Hair follicular keratinocyte (primary cell): ENCODE measurements at places on chromosomes 2 and 18. TPM values are rescaled to one million over a fixed set of nuclear protein-coding genes. Genes with fewer than 3 reads are reported as not detected.

The GAREM2 gene
- 0.19 and 0.94 TPM in 2 replicates for total RNA-seq

The POLE4 gene
- total RNA-seq, result 26.2 and 35.3 TPM in 2 replicates

The NCKAP5 gene
- total RNA-seq, result 1.3 and 1.7 TPM in 2 replicates

The CNDP1 gene
- not detected in 2 replicates for total RNA-seq

The SPAG16 gene
- 10.9 and 14.2 TPM in 2 replicates for total RNA-seq

The NPAS2 gene
- 12.9 and 40.1 TPM in 2 replicates for total RNA-seq

The ALK gene
- under 0.01 TPM in 1 of 2 replicates, not detected in the other for total RNA-seq

The GULP1 gene
- total RNA-seq, result 5.8 and 10.3 TPM in 2 replicates

The CLEC4F gene
- not detected in 2 replicates for total RNA-seq

The ATF2 gene
- total RNA-seq, result 18.7 and 26.8 TPM in 2 replicates

The CCDC148 gene
- total RNA-seq, result 0.19 TPM in 1 of 2 replicates, not detected in the other

The HOXD1 gene
- total RNA-seq, result not detected in 2 replicates

The SULT1C2 gene
- not detected in 2 replicates for total RNA-seq

The REG3G gene
- not detected in 2 replicates for total RNA-seq

The RUFY4 gene
- total RNA-seq, result not detected in 2 replicates

The PDE1A gene
- not detected in 2 replicates for total RNA-seq

The ALLC gene
- total RNA-seq, result not detected in 2 replicates

The SULT1C4 gene
- not detected in 2 replicates for total RNA-seq

The C2orf72 gene
- not detected in 2 replicates for total RNA-seq

The C2orf80 gene
- total RNA-seq, result not detected in 2 replicates

The IL36B gene
- not detected in 2 replicates for total RNA-seq

The SDC1 gene
- 1,259 and 1,658 TPM in 2 replicates for total RNA-seq

The CYP26B1 gene
- 2.9 and 3.6 TPM in 2 replicates for total RNA-seq

The DNAJC10 gene
- 113 and 157 TPM in 2 replicates for total RNA-seq

The PDE11A gene
- not detected in 2 replicates for total RNA-seq

The TDRD15 gene
- not detected in 2 replicates for total RNA-seq

The GPR55 gene
- not detected in 2 replicates for total RNA-seq

The BIN1 gene
- total RNA-seq, result 19.1 and 26.1 TPM in 2 replicates

The SKA1 gene
- 11.4 and 20.0 TPM in 2 replicates for total RNA-seq

The CHST9 gene
- total RNA-seq, result 0.16 TPM in 1 of 2 replicates, not detected in the other

The GALR1 gene
- total RNA-seq, result not detected in 2 replicates

The GPR155 gene
- 1.7 and 2.0 TPM in 2 replicates for total RNA-seq

The IHH gene
- not detected in 2 replicates for total RNA-seq

The ADGRF3 gene
- 0.08 TPM in 1 of 2 replicates, not detected in the other for total RNA-seq

The FAM161A gene
- 0.70 and 1.6 TPM in 2 replicates for total RNA-seq

The TSN gene
- total RNA-seq, result 39.0 and 59.8 TPM in 2 replicates

The ARHGEF33 gene
- 0.08 TPM in 1 of 2 replicates, not detected in the other for total RNA-seq

The STAT4 gene
- total RNA-seq, result 1.0 and 4.5 TPM in 2 replicates

The EN1 gene
- total RNA-seq, result 0.99 TPM in 1 of 2 replicates, not detected in the other
